Renal cortical epithelial cell (primary cell): ENCODE measurements at places on chromosomes 2 and 18. TPM values are rescaled to one million over a fixed set of nuclear protein-coding genes. Genes with fewer than 3 reads are reported as not detected.

AFF3 gene
- 0.10 TPM in 1 of 2 replicates, not detected in the other for total RNA-seq

CXCR1 gene
- not detected in 2 replicates for total RNA-seq

C1QL2 gene
- total RNA-seq = not detected in 2 replicates

TCF23 gene
- not detected in 2 replicates for total RNA-seq

COL6A3 gene
- 2.5 and 3.6 TPM in 2 replicates for total RNA-seq

WNT10A gene
- total RNA-seq = 13.5 and 21.5 TPM in 2 replicates

PKDCC gene
- total RNA-seq = 2.1 and 2.4 TPM in 2 replicates

GRCh38 chr2:41723526-41723925 lies 324.3 kb upstream of the PKDCC start:
- no peak for DNase-seq

DNA sequence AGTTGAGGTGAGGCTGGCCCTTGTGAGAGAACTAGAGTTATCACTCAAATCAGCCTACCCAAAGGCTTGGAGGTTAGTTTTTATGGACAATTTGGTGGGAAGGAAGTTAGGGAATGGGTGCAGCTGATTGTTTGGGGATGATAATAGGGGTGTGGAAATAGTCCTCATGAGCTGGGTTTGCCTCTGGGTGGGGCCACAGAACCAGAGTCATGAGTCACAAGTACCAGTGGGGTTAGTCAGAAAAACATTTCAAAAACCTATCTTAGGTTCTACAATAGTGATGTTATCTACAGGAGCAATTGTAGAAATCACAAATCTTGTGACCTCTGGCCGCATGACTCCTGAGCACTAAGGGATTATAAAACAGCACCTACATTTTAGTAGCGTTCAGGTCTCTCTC lies 630.1 kb upstream of the PIK3C3 start:
- DNase-seq = peak; percentile 14

GRCh38 chr2:159971365-159972152 lies 90.9 kb downstream of the PLA2R1 start:
- no peak for DNase-seq

DNA sequence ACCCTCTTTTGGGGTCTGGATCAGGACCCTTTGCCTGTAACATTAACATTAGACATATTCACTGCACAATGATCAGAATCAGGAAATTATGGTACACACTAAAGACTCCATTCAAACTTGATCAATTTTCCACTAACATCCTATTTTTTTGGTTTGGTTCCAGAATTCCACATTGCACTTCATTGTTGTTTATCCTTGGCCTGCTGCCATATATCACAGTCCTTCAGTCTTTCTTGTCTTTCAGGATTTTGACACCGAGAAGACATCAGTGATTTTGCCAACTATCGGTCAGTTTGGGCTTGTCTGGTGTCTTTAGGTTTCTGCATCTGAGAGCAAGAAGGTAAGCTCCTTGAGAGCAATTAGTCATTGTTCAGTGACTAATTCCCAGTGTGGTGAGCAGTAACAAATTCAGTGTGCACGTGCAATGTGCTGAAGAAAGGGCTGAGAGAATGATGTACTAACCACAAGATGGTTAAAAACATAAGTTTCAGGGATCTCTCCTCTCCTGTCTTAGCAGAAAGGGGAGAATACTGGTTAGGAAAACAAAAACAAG lies 23.5 kb downstream of the MARCHF4 start:
- DNase-seq = peak; percentile 85

DNA sequence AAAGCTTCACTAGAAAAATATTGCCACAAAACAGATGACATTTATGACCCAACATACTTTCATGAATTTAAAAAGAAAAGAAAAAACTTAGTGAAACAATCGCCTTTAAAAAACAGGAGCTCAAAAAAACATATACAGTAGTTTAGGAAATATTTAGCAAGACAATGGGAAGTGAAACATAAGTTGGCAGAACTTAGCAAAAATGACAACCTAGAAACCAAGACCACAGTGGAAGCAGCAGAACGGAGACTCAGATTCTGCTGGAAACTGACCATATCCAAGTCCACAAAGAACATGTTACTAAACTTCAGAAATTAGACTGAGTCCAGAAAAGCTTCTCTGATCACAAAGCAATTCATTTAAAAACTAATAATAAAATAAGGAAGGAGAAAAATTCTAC lies 41.8 kb upstream of the CTAGE1 start:
- no peak for DNase-seq

- peak; percentile 52 for DNase-seq
Observed at GRCh38 chr2:70995426-70995729, 705 bp upstream of the TEX261 start.

DNA sequence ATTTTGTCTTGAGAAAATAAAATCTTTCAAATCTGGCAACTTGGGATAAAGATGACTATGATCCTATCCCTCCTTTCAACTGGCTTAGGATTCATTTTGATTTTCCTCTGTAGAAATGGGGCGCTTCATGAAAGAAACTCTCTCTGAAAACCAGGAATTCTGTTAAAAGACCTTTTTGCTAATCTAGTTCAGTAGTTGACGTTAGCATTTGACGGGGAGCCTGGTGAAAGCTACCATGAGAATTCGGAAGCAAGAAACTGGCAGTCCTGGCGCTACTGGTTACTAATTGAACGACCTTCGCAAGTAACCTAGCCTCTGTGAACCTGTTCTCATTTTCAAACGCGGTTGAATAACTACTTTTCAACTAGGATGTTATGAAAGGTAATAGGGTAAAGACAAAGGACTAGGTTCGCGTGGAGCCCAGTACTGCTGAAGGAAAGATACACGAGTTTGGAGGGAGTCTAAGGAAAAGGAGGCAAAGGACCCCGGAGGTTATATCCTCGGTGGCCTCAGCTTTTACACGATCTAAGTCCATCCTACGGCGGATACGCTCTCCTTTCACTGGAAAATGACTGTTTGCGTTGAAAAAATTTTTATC lies 604 bp upstream of the STK11IP start:
- DNase-seq = peak; percentile 63

GRCh38 chr2:70983506-70984227 lies 5.2 kb downstream of the ANKRD53 start:
- DNase-seq = no peak

- DNase-seq = peak; percentile 4
Observed at GRCh38 chr2:132909427-132909826, 239.4 kb upstream of the LYPD1 start.

DNA sequence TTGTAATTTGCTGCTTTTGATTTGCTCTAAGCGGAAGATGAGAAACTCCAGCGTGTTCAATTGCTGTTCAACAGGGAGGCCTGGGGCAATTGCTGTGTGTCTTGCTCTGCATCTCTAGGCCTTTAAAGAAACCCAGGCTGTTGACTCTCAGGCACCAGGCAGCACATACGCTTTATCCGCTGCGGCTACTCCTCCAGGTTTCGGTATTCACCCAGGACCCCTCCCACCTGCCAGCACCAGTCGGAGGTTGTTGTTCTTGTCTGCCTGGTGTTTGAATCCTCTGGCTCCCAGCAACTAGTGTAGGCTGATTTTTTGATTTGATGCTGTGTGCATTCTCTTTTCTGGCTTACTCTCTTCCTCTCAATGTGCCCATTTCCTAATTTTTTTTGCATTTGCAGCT lies 383.1 kb downstream of the TSN start:
- DNase-seq = no peak

DNA sequence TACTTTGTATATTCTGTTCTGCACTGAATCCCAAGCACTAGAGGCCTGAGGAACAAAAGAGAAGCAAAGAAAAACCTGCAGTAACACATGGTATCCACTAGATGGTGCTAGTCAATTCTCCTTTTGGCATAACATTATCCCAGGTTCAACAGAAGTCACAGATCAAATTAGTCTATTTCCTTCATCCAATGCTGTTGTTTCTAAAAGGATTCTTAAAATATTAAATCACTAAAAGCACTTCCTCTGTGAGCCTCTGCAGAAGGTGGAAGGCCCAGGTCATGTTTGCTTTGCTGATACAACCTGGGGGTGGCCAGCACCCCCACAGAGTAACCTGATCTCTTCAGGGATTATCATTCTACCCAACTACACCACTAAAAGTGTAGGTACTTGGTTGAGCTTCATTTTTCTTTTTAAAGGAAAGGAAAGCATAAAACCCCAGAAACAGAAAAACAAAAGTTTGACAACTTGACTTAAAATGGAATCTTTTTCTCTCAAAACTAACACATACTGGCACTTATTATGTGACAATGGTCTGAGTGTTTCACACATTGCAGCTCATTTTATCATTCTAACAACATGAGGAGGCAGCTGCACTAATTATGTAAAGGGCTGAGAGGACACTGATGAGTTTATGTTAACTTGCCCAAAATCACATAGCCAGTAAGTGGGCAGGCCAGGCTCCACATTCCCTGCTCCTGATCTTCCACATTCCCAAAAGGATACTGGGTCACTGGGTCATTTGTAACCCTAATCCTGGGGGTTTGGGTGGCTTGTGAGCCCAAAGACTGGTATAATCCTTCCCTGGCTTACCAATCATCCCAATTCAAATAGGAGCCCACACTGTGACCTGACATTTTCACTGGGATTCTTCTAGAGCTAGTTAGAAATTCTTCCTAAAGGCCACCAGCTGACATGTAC lies 66.8 kb upstream of the DNER start:
- DNase-seq = peak; percentile 70

- peak; percentile 82 for DNase-seq
Observed at GRCh38 chr2:133657591-133657990, 89.3 kb upstream of the NCKAP5 start.

GRCh38 chr2:223647258-223647952 lies 45.2 kb upstream of the SCG2 start:
- no peak for DNase-seq

DNA sequence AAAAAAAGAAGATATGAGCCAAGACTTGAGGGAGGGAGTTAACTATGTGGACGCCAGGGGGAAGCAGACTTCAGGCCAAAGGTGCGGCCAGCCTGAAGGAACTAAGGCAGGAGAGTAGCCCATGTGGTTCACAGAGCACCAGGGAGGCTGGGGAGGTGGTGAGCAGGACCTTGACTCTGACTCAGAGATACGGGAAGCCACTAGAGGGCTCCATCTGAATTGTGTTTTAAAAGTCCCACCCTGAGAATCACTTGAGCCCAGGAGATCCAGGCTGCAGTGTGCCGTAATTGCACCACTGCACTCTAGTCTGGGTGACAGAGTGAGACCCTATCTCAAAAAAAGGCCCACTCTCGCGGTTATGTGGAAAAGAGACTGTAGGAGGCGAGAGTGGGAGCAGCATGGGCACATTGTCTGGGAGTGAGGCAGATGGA lies 12.3 kb downstream of the CEP192 start:
- DNase-seq = peak; percentile 68

- no peak for DNase-seq
Observed at GRCh38 chr18:49811151-49811938, 2.0 kb downstream of the ACAA2 start.

DNA sequence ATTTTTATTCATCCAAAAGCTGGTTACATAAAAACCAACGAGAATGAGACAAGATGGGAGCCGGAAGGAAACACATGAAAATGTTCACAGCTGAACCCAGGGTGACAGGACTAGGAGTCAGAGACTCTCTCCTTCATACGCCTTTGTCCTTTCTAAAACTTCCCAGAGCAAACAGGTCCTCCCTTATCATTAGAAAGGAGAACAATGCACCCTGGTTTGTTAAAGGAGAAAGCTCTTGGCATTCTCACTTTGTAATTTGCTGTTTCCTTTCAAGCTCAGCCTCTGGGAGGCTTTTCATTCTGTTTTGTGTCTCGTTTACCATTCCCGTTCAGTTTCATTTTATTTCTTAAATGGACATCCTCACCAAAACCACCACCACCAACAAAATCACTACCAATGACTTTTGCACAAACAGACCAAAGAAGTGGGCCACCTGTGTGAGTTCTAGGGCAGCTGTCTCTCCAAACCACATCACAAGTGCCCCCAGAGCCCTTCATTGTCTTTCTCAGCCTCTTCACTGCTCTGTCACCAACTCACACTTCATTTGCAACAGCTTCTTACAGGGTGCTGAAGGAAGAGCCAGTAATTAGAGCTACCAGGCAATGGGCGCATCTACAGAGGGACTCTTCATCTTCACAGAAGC lies 105.3 kb downstream of the HDAC4 start:
- DNase-seq = no peak

GRCh38 chr2:53202063-53202462 lies 565.5 kb upstream of the CHAC2 start:
- DNase-seq = peak; percentile 98

DNA sequence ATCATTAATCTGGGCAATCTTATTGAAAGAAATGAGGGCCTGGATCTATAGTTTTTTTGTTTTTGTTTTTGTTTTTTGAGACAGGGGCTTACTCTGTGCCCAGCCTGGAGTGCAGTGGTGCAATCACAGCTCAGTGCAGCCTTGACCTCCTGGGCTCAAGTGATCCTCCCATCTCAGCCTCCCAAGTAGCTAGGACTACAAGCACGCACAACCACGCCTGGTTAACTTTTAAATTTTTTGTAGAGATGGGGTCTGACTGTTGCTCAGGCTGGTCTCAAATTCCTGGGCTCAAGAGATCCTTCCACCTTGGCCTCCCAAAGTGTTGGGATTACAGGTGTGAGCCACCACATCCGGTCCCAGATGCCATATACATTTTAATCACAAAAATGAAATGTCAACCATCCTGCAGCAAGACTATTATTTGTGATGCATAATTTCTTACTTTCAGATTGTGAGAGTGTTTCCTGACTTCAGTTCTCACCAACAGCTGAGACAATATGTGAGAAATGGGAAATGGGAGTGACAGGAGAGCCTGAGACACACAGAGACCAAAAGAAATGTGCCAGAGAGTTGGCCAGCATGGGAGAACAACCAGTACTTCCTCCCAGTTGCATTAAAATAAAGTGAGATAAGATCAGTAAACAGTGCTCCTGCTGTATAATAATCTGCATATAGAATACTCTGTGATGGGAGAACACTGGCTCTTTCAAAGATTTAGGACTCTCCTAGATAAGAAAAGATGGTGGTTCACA lies 87.6 kb downstream of the METTL8 start:
- no peak for DNase-seq

GRCh38 chr2:159941729-159942128 lies 120.7 kb downstream of the PLA2R1 start:
- DNase-seq = no peak

DNA sequence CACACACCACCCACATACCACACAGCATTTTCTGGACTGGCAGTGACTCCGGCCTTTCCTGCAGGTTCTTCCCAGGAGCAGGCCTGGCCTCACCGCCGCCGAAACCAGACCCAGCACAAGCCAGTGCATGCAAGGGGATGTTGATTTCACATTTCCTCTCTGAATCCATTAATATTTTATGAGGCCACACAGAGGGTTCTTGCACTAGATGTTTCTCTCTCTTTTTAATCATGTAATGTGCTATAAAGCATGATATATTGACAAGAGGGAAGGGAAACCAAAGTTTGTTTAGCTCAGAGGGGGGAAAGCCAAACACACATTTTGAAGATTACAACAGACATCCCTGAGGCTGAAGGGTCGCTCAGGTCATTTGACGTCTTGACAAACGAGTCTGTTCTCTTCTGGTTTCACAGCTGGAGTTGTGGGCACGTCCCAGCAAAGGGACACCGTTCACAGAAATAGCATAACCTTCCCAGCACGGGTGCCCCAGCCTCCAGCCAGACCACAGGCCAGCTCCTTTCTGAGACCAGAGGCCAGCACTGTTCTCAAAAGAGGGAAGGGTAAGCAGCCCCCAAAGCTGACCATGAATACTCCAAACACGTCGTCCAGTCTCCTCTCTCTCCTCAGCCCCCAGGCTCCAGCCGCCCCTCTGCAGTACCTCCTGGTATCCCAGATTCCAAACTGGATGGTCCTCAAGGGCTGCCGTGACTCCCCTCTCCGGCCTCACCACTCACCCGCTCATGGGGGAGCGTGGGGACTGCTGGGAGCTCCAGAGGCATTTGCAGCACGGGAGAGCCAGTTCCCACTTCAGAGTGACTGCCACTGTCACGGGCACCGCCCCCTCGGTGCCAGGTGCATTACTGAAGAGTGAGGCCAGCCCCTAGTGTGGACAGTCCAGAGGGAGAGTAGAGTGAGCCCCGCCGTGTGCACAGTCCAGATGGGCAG lies 340.3 kb upstream of the SALL3 start:
- DNase-seq = no peak

- no peak for DNase-seq
Observed at GRCh38 chr2:222304737-222305515, 6.1 kb upstream of the PAX3 start.
